Esophagus squamous epithelium (tissue), 5 donors: ENCODE measurements at places on chromosomes 12 and 14.

- DNase-seq: no peak
Measured at GRCh38 chr12:30877105-30877875, 49.3 kb upstream of the TSPAN11 start.

DNA sequence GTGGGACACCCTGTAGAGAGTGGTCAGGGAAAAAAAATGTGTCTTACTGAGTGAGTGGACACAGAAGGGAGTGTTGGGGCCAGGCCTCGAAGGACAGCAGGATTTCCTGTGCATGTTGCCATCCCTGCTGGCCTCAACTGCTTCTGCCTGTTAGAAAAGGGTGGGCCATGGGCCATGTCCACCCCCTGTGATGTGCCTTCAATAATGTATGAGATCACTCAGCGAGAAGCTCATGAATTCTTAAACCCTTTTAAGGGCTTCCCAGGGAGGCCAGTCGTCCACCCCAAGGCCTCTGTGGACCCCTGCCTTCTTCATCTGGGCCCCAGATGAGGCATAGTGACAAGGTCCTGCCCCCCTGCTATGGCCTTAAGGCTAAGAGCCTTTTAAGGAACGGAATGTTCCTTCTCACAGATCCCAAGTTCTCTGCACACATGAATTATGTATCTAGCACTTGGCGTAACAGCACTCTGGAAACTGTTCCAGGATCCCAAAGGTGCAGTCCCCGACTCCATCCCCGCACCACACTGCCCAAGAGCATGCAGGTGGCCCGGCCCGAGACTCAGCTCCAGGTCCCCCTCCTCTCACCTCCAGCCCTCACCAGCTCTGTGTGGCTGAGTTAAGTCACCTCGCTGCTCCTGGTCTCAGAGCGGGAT, 8.9 kb upstream of the C14orf132 start:
- DNase-seq: no peak

GRCh38 chr14:73776194-73776537, 62.0 kb upstream of the PNMA1 start:
- no peak for DNase-seq

DNA sequence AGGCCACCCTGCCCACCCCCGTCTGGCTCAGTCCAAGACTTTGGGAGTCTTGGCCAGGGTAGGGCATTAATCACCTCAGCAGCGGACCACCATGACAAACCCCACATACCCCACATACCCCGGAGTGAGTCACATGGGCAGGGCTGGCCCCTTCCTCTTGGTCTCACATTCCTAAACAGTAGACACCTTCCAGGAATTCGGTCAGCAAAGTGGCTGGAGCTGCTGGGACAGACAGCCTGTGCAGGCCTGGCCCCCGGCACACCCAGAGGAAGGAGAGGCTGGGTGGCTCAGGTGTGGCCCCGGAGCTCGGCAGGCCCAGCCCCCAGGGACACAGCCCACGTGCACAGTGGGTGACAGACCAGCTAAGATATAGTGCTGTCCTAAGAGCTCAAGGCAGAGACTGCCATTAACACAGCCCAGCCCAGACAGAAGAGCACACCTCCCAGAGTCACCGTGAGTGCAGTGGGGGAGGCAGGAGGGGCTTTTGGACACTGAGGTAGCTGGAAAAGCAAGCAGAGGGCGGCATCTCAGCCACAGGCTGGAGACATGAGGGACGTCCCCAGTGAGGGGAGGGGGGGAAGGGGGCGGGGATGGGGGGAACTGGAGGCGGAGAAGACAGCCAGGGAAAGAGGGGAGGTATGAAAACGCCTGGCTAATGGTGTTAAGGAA, 24.0 kb downstream of the CCDC85C start:
- no peak for DNase-seq

- DNase-seq: no peak
Measured at GRCh38 chr14:22282417-22282816, 306.6 kb downstream of the DAD1 start.

- DNase-seq: no peak
Measured at GRCh38 chr12:53845932-53846331, 92.7 kb upstream of the HOXC13 start.

DNA sequence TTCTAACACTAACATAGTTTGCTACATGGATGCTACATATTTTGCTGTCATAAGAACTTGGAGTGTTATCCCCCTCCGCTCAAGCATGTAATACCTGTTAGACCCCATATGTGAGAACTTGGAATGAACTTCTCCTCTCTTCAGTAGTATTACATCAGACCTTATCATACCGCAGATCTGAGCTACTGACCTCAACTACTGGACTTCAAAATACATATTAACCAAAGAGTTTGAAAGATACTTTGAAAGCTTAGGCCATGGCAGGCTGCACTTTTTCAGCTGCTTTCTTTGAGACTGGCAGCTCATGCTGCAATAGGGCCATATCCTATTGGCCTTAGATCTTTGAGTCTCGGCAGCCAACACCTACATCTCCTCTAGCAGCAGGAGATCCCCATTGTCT, 74.8 kb downstream of the EEA1 start:
- no peak for DNase-seq

DNA sequence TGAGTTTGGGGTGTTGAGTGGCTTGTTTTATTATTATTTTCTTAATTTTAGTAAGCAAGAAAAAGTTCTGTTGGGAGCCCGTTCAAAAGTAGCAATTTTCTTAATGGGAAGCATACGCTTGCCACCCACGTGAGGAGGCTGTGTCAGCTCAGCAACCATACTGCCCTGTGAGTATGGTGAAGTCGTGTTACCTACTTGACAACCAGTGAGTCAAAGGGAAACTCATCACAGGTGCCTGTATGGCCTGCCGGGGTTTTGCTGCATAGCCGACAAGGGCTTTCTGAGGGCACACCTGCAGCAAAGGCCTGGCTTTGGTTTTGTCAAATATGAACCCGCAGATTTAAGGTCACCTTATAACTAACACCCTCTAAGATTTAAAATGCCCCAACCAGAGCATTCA, 31.1 kb downstream of the PITPNM2 start:
- no peak for DNase-seq

GRCh38 chr12:57846577-57847319, at the start of gene CTDSP2:
CTDSP2 (minus strand) TSS chr12:57846729; CDS start chr12:57846435, 294 bp downstream.
- DNase-seq: peak; percentile 91

DNA sequence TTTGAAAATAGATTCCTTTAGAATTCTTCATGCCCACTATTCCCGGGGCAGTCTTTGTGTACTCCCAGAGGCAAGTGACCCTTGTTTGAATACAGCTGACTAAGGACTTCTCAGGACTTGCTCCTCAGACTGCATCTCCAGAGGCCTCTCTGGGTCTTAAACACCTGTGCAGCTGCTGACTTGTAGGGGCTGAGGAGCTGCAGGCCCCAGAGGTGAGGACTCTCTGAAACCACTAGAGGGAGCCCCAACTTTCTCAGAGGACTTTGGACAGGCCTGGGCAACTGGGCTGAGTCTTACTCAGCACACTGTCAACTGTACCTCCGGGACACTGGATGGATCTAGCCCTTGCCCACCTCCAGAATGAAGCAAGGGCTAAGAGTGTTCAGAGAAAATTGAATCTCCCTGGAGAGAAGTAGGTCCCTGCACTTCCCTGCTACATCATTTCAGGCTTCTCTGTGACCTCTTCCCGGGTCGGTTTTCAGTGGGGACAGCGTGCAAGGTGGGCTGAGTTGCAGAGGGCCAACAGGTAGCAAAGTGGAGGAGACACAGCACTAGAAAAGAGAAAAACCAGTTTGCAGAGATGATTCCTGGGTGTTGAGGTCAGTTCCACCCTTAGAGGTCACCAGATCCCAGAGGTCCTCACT, 164.6 kb downstream of the TMEM117 start:
- no peak for DNase-seq

DNA sequence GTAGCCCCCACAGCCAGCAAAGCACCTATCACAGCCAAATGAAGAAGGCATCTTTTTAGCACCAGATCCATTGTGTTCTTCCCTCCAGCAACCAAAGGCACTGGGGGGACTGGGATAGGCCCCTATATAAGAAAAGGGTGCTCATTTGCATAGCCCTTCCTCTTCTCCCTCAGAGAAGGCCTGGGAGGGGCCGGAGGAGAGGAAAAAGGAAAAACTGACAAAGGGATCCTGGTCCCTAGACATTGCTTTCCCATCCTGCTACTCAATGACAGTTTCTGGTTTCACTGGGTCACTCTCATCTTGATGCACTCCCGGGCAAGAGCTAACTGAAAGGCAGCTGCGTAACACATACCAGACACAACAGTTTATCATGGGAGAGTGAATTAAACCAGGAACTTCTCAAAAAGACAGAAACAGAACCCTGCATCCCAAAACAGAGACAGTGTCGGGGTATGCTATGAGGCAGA, at the start of gene PMEL:
Gene PMEL, minus strand, starts transcription at position 102 of the 467 bp plus-strand sequence. Its CDS starts 31 bp downstream, at position 71.
- no peak for DNase-seq

DNA sequence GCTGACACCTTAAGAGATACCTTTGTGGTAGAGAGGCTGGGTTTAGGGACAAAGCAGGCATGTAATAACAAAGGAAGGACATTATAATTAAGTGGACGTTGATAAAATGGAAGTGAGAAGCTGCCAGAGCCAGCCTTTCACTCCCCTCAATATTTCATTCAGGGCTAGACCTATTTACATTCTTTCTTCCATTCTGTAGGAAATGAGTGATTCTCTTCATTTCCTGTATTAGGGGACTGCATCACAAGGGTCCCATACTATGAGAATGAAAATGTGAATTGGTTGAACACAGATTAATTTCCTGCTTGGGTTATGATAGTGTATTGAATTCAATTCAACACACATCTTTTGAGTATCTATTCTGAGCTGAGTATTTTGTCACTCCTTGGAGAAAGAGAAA, 143.0 kb downstream of the OTOGL start:
- DNase-seq: no peak

DNA sequence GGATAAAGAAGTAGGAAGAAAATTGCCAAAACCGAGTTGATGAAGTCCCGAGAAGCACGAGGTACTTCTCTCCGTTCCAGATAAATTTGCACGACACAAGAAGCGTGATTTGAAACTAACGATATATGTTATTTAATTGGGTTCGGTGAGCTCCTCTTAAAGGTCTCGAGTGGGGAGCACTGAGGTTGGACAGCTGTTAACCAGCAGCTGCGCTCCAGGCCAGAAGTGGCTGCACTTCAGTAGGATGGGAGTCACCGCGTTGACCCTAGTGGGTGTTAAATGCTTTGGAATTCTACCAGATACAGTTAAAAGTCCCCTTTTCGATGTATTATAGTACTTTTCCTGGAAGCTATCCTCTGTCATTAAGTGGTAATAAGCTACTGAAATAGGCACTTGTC, 953 bp upstream of the DCAF5 start:
- no peak for DNase-seq

DNA sequence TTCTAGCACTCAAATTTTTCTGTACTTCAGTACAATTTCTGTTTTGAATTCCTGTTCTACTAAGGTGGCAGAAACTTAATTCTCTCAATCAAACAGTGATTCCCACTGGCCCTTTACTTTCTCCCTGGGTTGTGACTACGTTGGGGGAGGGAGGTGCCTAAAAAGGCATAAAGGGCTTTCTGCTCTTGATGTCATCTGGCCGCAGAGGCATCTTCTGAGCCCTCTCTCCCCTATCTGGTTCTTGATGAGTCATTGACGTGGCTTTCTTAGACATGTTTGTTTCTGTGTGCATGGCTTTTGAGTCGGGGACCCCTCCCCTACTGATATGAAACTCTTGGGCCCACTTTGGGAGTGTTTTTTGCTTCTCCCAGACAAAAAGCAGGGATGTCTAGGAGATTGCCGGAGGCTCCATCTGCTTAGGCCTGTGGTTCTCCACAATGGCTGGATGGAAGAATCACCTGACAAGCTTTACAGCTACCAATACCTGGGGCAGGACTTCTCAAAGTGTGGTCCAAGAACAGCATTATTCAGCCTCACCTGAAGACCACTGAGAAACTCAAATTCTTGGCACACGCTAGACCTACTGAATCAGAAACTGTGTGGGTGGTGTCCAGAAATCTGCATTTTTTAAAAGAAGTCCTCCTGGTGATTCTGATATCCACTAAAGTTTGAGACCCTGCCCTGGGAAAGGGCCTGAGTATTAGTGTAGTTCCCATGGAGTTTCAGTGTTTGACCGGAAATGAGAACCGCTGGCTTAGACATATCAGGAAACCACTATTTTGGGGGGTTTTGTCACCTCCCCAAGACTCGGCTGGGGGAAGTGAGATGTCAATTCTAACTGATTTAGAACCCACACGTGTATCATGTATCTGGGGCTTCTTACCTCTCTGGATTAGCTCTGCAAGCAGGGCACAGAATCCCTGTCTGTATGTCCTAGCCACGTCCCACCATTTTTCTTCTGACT, 395.7 kb upstream of the PDE3A start:
- no peak for DNase-seq

DNA sequence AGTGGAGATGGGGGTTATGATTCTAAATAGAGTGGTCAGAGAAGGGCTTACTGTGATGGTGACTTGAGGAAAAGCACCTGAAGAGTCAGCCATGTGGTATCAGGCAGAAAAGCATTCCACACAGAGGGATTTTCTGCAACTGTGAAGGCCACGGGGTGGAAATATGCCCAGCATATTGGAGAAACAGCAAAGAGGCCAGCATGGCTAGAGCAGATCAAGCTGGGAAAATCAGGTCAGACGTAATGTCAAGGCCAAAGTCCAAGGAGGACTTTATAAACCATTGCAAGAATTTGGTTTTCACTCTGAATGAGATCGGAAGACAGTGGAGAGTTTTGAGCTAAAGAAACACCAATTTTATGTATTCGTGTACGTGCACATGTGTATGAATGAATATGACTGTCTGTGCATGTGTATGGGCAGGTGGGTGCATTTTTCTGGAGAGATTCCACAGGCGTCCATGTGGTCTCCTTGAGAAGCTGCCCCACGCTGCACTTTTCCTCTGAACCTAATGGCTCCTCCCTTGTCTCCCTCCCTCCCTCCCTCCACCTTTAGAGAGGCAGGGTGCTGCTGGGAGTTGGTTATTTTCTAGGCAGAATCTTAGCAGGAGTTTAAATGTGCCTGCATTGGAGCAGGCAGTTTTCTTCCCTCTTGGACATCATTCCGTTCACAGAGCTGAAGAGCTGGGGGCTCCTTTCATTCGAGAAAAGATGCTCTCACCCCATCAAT, 97.4 kb upstream of the PPP4R3A start:
- no peak for DNase-seq

DNA sequence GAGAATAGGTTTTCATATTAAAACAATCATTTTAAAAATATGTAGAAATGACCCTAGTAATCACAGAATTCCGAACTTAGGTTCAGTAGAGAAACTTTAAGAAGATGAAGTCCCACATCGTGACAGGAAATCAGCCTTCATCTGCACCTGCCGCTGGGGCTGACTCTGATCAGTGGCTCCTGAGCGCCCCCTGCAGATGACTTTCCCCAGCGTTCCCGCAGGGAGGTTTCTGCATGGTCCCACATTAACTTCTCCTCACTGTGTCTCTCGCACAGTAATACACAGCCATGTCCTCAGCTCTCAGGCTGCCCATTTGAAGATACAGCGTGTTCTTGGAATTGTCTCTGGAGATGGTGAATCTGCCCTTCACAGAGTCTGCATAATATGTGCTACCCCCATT, 1131.1 kb downstream of the TMEM121 start:
- DNase-seq: no peak

- DNase-seq: no peak
Measured at GRCh38 chr14:99028041-99028440, 244.0 kb downstream of the BCL11B start.

GRCh38 chr14:22531451-22532344, 57.3 kb downstream of the DAD1 start:
- no peak for DNase-seq
